HEK293T (cell line): ENCODE measurements at places on chromosomes 11 and 22.

DNA sequence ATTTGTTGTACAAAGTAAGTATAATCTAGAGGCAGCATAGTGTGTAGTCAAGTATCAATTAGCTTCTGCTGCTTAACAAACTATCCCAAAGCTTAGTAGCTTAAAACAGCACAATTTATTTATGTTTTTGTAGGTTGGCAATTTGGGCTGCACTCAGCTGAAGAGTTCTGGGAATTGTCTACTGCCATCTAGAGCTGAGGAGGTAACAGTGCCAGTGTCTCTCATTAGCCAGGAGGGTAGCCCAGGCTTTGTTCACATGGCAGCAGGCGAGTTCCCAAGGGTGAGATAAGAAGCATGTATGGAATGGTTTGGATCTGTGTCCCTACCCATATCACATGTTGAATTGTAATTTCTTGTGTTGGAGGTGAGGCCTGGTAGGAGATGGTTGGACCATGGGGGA, 45.8 kb upstream of the SLN start:
- DNase-seq: no peak

DNA sequence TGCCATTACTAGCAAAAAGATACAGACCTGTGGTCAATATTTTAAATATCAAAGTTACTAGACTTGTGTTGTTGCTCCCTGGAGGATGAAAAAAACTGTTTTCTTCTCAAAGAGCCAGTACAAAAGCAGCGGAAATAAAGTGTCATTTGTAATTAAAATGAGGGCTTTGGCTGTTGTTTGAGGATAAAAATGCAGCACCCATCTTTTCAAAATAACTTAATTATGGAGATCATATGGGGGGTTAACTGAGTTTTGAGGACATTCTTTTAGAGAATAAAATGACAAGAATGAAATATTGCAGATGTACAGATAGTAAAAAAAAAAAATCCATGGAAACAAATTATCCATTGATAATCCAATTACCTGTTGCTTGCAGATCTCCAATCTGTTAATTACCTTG, 1484.4 kb downstream of the LRRC4C start:
- DNase-seq: no peak

GRCh38 chr11:11845551-11845950, 3.8 kb downstream of the USP47 start:
- DNase-seq: no peak

- peak; percentile 21 for DNase-seq
These were observed 439 bp downstream of the YAP1 start for GRCh38 chr11:102110761-102111010.

DNA sequence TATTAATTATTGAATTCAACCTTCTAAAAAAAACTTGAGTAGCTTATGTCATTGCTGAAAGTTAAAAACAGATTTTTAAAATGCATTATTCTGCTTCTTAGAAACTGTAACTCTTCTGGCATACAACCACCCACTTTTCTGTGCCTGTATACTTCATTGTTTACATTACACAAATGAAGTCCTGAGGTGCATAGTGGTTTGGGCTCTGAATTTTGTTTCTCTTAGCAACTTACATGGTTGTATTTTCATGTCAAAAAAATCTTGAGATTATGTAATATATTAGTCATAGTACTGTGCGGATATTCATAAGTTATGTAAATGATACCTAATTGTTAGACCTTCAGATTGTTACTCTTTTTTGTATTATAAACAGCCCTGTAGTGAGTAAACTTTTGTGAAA, 12.2 kb downstream of the SC5D start:
- DNase-seq: no peak

GRCh38 chr11:34226210-34226609, 120.8 kb downstream of the NAT10 start:
- DNase-seq: no peak

- no peak for DNase-seq
These were observed 31.7 kb upstream of the APLP2 start for GRCh38 chr11:130037881-130038585.

DNA sequence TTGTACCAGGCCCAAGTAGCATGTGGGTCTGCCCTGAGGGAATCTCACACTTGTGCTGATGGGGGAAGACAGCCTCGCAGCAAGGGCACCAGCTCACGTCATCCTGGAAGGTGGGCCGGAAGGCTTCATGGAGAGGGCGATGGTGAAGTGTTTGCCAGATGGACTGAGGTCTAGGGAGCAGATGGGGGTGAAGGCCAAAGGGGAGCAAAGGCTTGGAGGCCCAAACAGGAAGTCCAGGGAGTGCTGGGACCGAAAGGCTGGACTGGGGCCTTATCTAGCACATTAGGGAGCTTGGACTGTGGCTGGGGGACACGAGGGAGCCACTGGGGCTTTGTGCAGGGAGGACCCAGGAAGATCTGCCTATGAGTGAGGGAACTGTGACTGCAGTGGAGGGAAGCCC, 1.2 kb upstream of the TNFRSF13C start:
- DNase-seq: no peak

DNA sequence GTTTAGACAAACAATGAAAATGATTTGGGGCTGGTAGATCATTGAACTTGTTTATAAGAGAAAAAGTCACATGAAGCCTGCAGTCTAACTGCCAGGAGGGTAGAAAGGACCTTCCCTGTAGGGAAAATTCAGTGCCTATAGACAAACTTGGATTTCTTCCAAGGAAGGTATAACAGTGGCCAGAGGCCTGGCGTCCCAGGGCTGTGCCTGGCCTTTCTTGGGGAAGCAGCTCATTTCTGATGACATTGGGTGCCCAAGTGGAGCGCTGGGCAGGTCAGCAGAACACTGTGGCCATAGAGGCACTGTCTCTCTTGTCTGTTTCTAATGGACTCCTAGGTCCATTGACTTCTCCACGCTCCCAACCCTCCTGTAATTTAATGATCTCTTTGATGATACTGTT, 6.6 kb upstream of the FXYD6 start:
- no peak for DNase-seq

DNA sequence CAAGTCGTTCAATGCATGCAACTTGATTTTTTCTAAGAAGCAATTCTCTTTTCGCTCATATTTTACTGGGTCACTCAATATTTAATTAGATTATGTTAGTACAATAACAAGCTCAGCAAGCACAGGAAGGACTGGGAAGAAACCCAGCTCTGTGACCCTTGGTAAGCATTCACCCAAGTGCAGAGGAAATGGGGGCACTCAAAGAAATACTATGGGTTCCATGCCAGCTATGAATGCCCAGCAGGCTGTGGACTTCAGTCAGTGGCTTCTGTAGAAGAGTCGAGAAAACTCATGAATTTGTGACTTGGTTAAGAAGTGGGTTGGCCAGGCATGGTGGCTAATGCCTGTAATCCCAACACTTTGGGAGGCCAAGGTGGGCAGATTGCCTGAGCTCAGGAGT, 123.6 kb downstream of the GALNT18 start:
- no peak for DNase-seq

DNA sequence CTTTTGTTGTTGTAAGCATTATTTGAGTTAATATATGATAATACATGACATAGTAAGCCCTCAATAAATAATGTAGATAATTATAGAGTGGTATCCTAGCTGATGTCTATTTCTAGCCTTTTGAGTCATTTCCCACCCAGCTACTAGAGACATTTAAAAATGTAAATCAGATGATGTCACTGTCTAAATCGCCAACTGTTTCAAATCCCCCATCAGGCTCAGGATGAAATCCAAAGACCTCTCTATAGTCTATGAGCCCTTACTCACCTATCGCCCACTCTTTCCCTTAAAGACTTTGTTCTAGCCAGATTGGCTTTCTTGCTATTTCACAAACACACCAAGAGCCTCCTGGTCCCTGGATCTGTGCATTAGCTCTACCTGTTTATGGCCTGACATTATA, 135.4 kb upstream of the PLET1 start:
- DNase-seq: no peak

DNA sequence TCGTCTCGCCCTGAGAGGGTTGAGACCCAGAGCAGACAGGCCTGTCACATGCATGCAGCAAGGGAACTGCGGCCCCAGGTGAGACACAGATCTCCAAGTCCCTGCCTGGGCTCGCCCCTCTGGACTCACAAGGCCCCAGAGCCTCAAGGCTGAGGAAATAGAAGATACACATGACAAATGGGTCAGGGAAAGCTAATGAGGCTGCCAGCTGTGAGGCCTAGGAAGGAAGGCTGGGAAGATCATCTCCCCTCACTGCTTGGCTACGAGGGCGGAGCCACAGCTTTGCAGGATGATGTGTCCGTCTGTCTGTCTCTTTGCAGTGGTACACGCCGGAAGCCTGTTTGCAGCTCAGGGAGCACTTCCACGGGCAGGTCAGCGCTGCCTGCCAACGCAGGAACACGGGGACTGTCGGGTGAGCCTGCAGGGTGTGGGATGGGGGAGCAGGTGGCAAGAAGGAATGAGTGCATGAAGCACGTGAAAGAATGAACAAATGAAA, 4.5 kb downstream of the RAB36 start:
- no peak for DNase-seq

DNA sequence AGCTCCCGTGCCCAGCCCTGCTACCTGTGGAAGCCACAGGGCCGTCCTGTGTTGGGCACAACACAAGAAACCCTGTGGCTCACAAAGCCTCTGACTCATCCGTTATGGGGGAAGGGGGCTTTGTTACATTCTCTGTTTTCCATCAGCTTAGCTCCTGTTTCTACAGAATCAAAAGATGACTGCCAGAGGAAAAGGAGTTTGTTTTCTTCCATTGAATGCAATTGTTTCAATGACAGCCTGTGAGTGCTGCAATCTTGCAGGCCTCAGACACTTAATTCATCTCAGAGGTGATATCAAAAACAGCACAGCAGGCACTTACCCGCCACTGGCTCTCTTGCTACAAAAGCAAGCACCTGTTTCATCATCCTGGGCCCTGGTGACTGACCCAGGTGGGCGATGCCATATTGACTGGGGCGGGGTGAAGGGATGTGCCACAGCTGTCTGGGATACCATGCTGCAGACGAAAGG, 194.3 kb downstream of the OPCML start:
- no peak for DNase-seq

DNA sequence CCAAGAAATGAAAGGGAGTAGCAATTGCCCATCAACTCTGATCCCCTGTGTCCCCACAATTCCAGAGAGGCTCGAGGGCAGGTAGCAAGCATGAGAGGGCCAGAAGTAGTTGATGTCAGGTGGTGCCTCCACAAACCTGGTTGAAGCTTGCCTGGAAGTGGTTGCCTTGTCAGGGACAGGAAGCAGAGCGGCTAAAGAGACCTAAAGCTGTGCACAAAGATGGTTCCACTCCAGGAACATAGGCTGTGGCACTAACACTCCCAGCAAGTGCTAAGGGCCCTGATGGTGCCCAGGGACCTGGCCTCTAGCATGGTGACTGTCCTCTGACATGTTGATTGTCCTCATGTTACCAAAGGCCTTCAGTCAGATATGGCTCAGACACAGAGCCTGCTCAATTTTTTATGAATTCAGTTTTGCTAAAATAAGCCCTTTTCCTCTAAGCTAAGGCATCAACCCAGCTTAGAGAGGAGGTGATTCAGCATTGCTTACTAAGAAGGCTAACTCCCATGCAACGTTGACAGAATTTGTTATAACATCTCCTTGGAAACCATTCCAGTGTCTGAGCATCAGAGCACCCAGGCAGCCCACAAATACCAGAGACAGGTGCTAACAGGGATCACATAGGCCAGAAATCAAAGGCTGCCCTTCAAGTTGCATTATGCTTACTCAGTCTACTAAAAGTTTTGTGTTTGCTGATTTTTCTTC, 196.3 kb upstream of the ARHGAP20 start:
- no peak for DNase-seq

DNA sequence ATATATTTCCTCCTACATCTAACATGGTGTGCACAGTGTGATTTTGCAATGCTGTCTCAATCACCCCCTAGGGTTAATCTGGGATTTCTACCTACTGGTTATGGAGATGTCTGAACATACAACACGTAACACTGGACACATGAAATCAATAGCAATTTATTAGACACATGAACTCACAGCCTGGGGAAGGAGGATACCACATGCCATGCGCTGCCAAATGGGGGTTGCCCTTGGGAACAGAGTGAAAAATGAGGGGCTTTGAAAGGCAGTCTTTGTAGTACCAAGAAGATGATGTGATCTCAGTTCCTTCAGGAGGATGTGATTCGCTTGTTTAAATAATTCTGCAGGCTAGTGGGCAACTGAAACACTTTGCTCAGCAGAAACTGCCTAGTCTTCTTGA, 253.6 kb upstream of the LRRC4C start:
- no peak for DNase-seq
